Activated naive CD8-positive, alpha-beta T cell treated with anti-CD3 and anti-CD28 coated beads for 36 hours (primary cell): ENCODE measurements at places on chromosomes 16 and 17. TPM values are rescaled to one million over a fixed set of nuclear protein-coding genes. Genes with fewer than 3 reads are reported as not detected.

DNA sequence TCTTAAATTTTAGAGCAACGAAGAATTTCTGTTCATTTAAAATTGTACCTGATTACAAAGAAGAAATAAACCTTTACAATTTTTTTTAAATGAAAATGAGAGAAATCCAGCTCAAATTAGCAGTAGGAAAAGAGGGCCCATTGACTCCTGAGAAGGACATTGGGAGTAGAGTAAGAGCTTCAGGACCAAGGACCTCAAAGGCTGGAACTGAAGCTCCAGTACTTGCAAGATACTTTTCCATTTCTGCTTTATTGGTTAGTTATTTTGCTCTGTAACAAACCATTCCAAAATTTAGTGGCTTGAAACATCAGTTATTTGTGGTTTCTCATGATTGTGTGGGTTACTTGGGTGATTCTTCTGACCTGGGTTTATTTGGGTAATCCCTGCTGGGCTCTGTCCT, 165.9 kb downstream of the PRKCB start:
- DNase-seq = no peak

DNA sequence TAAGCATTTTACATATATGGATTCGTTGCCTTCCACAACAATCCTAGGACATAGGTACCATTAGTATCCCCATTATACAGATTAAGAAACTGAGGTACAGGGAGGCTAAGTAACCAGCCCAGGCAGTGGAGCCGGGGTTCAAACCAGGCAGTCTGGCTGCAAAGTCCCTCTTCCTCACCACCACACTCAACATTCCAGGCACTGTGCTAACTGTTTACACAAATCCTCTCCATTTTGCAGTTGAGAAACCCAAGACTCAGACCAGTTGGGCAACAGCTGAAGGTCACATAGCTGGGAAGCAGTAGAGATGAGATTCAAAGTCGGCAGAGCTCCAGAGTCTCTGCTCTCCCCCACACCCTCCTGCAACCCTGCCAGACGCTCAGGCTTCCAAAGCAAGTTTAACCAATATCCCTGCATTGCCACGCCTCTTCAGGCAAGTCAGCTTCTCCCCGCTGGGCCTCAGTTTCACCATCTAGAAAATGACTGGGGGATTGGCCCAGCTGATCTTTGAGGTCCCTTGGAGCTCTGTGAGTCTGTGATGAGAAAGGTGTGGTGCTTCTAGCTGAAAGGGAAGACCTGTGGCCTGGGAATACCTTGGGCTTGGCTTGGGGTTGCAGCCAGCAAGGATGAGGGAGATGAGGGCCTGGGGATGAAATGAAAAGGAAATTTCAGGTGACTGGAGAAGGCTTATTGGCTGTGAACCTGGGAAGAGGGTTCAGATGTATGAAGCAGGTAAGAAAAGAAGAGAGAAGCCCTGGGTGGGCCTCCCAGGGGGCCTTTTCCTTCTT, 14.0 kb downstream of the CCR7 start:
- DNase-seq = no peak

- DNase-seq = no peak
Measured at GRCh38 chr16:75647112-75647491, 363 bp downstream of the KARS1 start.

- DNase-seq = no peak
Measured at GRCh38 chr17:4667166-4667565, 25.7 kb upstream of the ALOX15 start.

DNA sequence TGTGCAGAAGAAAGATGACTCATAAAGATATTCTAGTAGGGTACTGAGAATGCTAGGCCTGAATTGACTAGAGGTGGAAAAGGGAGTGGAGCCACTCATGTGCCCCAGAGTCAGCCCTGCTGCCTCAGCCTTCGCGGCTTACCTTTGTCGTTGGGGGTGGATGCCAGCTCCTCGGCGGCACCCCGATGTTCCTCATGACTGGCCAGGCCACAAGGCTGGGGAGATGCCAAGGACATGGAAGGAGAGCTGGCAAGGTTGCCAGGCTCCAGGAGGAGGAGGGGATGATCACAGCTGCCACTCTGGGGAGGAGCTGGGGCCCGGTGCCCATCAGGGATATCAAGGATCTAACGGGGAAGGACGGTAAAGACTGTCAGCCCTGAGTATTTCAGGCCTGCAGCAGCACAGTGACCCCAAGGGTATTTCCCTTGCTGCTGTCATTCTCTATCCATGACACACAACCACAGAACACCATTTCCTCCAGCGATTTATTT, 9.7 kb upstream of the SLC35B1 start:
- DNase-seq = peak; percentile 65

DNA sequence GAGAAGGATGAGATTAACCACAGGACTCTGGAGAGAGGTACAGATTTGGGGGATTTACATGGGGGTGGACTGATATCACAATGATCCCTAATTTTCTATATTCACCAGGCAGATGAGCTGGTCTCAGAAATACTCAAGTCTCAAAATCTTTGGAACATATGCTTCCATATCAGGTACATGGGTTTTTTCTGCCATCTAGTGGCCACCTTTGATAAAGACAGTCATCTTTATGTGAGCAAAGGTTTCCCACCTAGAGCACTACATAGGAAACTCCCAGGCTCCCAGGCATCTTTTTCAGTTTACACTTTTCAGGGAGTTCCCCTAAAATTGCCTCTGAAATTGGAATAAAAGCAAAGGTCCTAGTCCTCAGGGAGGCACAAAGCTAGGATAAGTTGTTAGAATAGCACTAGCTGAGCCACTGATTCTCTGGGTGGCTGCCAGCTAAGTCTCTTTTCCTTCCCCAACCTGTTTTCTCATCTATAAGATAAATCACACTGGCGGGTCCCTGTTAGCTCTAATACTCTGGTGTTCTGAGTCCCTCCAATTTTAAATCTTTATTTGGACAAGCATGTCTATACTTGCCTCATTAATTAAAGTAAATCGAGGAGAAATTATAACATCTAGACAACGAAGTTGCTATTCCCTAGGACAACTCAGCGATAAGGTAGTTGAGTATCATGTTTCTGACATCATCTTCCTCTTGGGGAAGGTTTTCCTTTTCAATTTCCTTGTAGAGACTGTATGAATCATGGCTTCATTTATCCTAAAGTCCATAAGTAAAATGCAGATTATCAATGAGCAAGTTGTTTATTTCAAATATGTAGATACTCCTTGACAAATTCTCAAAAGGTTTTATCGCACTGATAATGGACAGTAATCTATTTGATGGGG, 19.0 kb upstream of the MON1B start:
- DNase-seq = no peak

GRCh38 chr17:58974354-58974753, 132.3 kb downstream of the TRIM37 start:
- no peak for DNase-seq

- no peak for DNase-seq
Measured at GRCh38 chr16:86751076-86752030, 173.0 kb downstream of the FOXL1 start.

DNA sequence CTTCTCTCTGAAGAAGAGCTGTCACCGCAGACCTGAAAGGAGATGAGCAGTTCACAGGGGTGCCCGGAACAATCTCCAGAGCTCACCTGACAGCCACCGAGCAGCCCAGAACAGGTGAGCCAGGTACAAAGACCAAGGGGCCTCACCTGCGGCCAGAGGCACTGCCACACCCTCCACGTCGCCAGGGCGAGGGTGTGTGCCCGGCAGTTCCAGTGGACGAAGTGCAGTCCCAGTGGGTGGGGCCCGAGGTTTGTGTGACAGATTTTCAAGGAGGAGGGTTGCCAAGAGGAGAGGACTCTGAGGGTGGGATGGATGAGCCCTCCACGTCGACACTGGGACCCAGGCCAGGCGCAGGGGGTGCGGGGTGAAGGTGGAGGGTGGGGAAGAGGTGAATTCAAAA, 61.7 kb downstream of the SMPD3 start:
- DNase-seq = no peak

GRCh38 chr17:14304222-14304772, 3.4 kb downstream of the HS3ST3B1 start:
- no peak for DNase-seq

- no peak for DNase-seq
Measured at GRCh38 chr17:4045487-4045886, 81.2 kb upstream of the ATP2A3 start.

DNA sequence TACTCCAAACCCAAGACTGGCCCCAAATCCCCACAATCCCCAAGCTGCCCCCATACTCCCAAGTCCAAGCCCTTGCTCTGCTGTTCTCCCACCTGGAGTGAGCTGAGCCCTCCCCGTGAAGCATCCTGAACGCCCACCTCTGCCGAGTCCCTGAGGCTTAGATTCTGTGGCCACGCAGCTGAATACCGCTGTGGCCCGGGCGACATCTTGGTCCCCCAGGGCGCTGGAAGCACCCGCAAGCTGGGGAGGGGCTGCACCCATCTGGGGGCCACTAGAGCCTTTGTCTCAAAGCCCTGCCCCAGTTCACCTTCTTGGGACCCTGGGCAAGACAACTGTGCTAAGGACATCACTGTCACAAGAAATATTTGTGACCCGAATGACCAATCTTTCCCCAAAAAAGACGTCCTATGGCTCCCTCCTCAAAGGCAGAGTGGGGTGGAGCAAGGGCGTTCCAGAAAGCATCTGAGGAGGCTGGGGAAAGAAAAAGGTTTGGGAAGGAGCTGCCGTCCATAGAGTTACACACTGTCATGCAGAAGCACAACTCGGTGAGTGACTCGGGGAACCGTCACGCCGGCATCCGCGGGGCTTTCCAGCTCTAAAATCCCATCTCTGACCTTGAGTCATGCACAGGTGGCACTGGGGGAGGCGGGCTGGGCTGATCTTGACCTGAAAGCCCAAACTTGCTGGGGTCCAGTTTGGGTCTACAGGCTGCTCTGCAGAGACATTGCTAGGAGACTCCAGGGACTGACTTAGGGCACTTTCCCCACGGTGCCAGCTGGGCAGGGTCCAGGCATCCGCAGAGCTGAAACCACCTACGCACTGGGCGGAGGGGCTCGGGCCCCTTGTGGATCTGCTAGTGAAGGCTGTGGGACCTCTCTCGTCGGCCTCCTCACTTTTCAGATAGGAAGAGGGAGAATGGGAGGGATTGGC, 6.6 kb downstream of the PTX4 start:
- DNase-seq = no peak

GRCh38 chr16:3459401-3460090, 16.1 kb downstream of the NAA60 start:
- DNase-seq = peak; percentile 38

DNA sequence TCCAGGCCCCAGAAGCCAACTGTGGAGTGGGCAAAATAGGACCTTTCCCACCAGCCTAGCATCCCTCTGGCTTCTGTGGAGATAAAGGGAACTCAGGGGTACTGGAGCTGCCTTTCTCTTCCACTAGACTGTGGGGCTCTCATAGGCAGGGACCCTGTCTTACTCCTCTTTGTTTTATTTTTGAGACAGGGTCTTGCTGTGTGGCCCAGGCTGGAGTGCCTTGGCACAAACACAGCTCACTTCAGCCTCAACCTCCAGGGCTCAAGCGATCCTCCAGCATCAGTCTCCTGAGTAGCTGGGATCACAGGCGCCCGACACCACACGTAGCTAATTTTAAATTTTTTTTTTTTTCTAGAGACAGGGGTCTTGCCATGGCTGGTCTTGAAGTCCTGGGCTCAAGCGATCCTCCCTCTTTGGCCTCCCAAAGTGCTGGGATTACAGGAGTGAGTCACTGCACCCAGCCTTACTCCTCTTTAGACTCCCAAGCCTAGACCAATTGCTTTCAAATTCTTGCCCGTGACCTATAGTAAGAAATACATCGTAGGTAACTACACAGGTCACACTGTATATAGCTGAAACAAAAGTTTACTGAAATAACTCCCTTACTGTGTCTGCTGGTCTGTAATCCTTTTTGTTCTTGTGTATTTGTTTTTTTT, 2.6 kb downstream of the RAI1 start:
- no peak for DNase-seq

DNA sequence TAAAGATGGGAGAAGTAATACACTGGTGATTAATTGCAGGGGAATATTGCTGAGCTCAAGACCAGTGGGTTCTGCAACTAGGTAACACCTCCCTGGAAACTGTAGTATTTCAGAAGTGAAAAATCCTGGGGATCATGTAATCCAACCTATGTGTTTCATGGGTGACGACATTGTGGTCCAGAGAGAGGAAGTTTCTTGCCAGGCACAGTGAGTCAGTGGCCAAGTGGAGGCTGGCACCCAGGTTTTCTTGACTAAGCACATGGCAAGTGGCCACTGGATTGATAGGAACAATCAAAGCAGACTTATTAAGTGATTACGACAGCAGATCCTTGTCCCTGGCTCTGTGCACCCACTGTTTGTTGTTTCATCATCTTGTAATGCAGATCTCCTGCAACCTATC, 14.6 kb upstream of the CIITA start:
- DNase-seq = no peak

DNA sequence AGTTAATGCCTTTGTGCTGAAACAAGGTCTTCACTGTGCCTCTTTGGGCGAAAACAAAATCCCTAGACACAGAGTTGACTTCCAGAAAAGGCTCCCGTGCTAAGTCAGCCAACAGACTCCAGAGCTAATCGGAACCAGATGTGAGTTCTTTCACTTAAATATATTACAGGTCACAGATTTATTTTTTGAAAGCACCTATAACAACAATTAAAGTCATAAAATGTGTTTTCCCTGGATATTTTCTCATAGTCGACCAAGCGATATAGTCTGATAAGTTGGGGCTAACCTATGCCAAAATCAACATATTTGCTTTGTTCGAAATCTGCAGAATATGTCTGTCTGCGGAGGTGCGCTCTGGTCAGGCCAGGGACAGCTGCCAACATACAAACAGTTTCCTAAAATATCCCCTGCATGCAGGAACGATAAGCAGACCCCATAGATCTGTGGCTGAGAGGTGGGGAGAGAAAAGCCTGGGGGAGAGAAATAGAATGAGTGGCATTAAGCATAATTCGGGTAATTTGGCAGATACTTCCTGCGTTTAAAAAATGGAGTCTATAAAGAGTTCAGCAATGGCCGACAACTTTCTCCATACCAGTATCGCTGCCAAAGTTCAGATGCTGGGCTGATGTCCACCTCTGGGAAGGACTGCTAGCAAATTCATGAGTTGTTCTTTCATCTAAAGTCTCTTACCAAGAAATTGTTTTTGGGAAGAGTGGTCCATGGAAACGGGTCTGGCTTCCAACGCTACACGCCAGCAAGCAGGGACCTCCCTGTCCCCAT, 50.8 kb upstream of the MYH10 start:
- DNase-seq = no peak

Gene CDRT15L2
- total RNA-seq = not detected

Gene SGCA
- 0.38 TPM for total RNA-seq

Gene EVPLL
- 0.39 TPM for total RNA-seq

Gene SSTR5
- not detected for total RNA-seq

Gene IRF8
- 234 TPM for total RNA-seq

Gene KRT31
- not detected for total RNA-seq

Gene CHST4
- not detected for total RNA-seq

Gene RCVRN
- total RNA-seq = not detected

Gene KRTAP2-4
- not detected for total RNA-seq

Gene PPP1R27
- not detected for total RNA-seq
